Upper lobe of right lung (tissue), 1 donor: ENCODE measurements at places on chromosomes 4 and X.
A peak's percentile ranks its signal among the peaks of the same experiment; 100 is the strongest.

- peak; percentile 37 for DNase-seq
These were observed 25.6 kb upstream of the MXD4 start for GRCh38 chr4:2287594-2287915.

DNA sequence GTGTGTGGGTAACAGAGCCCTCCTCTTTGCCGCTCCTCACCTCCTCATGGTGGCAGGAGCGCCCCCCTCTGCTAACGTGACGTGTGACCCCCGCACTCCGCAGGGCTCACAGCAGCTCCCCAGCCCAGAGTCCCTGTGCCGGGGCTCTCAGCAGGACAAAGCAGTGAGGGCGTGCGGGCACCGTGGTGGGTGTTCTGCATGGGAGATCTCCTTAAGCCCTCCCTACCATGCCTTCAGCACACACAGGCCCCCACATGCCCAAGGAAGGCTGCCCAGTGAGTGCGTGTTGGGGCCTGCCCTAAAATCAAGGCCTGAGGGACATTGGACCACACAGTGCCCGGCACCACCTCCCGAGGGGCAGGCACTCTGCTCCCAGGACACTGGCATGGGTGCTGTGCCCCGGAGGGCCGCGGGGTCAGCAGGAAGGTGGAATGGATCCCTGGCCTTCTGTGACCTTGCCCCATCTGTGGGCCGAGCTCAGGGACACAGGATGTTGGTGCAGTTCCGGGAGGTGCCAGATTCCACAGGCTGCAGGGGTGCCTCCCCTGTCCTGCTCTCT, 10.1 kb downstream of the PSAPL1 start:
- DNase-seq, result peak; percentile 51

- no peak for DNase-seq
These were observed 24.6 kb upstream of the LRBA start for GRCh38 chr4:151039733-151040132.

- no peak for DNase-seq
These were observed 400.6 kb downstream of the IL15 start for GRCh38 chr4:142036795-142037583.

DNA sequence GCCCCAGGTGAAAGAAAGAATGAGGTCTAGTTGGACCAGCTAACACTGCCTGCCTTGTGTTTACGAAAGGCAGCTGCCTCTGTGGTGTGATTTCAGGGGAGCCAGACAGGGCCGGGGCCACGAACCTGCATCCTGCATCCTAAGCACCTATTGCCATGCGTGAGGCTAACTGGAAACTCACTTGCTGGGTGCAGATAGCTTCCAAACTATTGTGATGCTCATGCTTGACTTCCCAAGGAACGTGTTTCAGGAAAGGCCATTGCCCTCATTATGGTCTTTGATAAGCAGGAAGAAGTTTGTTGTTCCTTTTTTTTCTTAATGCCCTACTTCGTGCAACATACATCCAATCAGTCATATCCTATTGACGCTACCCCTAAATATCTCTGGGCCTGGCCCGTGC, 2.3 kb upstream of the IRF2 start:
- no peak for DNase-seq
